ENCODE measurements at places on chromosomes 4 and X. TPM values are rescaled to one million over a fixed set of nuclear protein-coding genes. Genes with fewer than 3 reads are reported as not detected.

Gene FSTL5
- total RNA-seq: not detected

Gene CFP
- 180 TPM for total RNA-seq

Gene EFHC2
- 1.4 TPM for total RNA-seq

Gene FDCSP
- total RNA-seq: 2.8 TPM

Gene LNX1
- total RNA-seq: not detected

Gene APBB2
- total RNA-seq: 49.2 TPM

Gene NIPAL1
- total RNA-seq: 0.12 TPM

- H3K27me3 ChIP-seq: no peaks in the 10 kb centered on the region
- peak overlapping the region; percentile 98 for H3K27ac ChIP-seq
- DNase-seq: no peak
- peaks cover 52% of the 10 kb centered on the region for H3K4me1 ChIP-seq
- peak overlapping the region; percentile 77 for H3K4me3 ChIP-seq
These were observed 1.7 kb upstream of the CNOT6L start for GRCh38 chr4:77820649-77821561.

DNA sequence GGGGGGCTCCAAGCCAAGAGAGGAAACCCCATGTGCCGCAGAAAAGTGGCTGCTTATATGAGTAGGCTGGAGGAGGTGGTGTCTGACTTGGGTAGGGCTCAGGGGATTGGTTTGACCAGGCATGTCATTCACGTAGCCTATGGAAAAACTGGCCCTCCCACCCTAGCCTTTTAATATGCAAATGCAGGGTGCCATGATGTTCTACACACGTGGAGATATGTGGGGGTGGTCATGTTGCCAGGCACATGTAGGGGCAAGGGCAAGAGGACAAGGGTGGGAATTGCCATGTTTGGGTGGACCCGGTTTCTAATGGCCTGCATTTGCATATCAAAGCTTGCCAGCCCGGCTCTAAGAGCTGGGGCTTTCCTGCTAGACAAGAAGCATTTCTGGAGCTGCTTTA is 86.9 kb upstream of the SHISA3 start:
- H3K4me1 ChIP-seq: no peaks in the 10 kb centered on the region
- H3K27ac ChIP-seq: no peak overlapping the region
- no peaks in the 10 kb centered on the region for H3K27me3 ChIP-seq
- H3K36me3 ChIP-seq: no peaks in the 10 kb centered on the region

DNA sequence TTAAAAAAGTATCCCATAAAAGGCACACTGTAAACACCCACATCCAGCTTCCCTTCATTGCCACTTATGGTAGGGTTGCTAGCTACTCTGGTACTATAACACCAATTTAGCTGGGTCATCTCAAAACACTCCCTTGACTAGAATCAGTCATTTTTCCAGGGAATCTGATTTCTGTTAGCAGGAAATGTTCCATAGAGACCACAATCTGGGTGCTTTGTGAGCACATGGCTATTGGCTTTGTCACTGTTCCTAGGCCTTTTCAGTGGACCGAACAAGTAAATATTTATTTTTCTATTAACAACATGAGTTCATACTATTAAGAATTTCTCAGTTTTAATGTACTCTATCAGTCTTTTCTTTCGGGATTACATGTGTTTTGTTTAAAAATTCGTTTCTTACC is 404.7 kb upstream of the GNPDA2 start:
- H3K4me1 ChIP-seq: no peaks in the 10 kb centered on the region
- H3K4me3 ChIP-seq: no peak overlapping the region
- no peaks in the 10 kb centered on the region for H3K36me3 ChIP-seq
- H3K27ac ChIP-seq: no peak overlapping the region
- DNase-seq: no peak

GRCh38 chr4:13989501-13989900 is 362.0 kb upstream of the BOD1L1 start:
- H3K27me3 ChIP-seq: no peaks in the 10 kb centered on the region
- no peaks in the 10 kb centered on the region for H3K4me1 ChIP-seq
- H3K27ac ChIP-seq: no peak overlapping the region

GRCh38 chr4:40710484-40711254 is 39.1 kb upstream of the NSUN7 start:
- DNase-seq: no peak
- H3K27me3 ChIP-seq: no peaks in the 10 kb centered on the region
- no peak overlapping the region for H3K4me3 ChIP-seq
- no peaks in the 10 kb centered on the region for H3K4me1 ChIP-seq

GRCh38 chrX:19640693-19641374 is 125.5 kb upstream of the MAP3K15 start:
- no peak for DNase-seq
- H3K27ac ChIP-seq: no peak overlapping the region
- peaks cover 14% of the 10 kb centered on the region for H3K36me3 ChIP-seq
- no peaks in the 10 kb centered on the region for H3K27me3 ChIP-seq
- peaks cover 21% of the 10 kb centered on the region for H3K4me1 ChIP-seq

GRCh38 chr4:130178106-130178505 is 1082.2 kb downstream of the C4orf33 start:
- DNase-seq: no peak

DNA sequence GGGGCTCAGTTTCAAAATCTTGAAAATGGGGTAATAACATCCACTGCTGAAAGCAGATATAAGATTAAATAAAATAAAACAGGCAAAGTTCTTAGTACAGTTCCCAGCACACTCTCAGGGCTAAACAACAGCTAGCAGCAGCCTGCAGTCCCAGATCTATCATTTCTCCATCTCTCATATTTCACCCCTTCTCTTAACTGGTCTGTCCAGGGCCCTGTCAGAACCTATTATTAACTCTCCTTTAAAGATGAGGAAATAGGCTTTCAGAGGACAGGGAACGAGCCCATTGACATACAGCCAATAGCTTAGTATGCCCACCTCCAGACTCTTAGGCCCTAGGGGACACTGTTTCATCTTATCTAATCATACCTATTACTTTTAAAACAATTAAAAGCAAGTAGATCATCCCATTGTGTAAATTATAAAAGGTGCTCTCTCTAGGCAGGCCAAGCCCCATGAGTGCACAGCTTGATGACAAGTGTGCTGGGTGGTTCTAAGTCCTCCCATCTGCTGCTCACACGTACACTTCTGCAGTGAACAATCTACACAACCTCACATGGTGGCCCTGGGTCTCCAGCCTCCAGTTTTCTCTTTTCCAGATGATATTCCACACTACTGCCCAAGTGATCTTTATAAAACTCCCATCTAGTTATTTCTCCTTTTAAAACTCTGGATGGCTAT is 119.0 kb downstream of the APBB2 start:
- H3K4me3 ChIP-seq: no peak overlapping the region
- no peak for DNase-seq
- H3K4me1 ChIP-seq: no peaks in the 10 kb centered on the region
- no peak overlapping the region for H3K27ac ChIP-seq
- H3K27me3 ChIP-seq: no peaks in the 10 kb centered on the region

GRCh38 chr4:56641494-56642051 is 39.5 kb downstream of the HOPX start:
- no peak overlapping the region for H3K27ac ChIP-seq
- H3K36me3 ChIP-seq: no peaks in the 10 kb centered on the region
- H3K27me3 ChIP-seq: no peaks in the 10 kb centered on the region
- DNase-seq: no peak

- no peak overlapping the region for H3K4me3 ChIP-seq
- no peaks in the 10 kb centered on the region for H3K36me3 ChIP-seq
- no peak overlapping the region for H3K27ac ChIP-seq
- H3K27me3 ChIP-seq: no peaks in the 10 kb centered on the region
- no peaks in the 10 kb centered on the region for H3K4me1 ChIP-seq
These were observed 16.0 kb downstream of the MEPE start for GRCh38 chr4:87848622-87849351.

DNA sequence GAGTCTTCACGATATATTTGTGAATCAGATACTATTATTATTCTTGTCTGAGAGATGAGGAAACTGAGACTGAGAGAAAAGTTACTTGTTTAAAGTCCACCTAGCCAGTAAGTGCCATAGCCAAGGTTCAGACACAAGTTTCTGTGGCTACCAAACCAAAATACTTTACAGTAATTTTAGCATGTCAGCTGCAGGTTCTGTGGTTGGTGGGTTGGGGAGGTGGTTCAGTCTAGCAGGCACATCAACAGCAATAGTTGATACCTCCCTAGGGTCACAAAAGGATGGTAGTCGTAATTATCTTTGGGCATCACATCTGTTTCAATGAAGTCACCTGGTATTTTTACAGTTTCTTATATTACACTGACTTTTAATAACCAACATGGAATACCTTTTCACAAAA is 35.6 kb upstream of the EDA2R start:
- H3K4me3 ChIP-seq: no peak overlapping the region
- H3K36me3 ChIP-seq: no peaks in the 10 kb centered on the region
- DNase-seq: no peak
- no peaks in the 10 kb centered on the region for H3K4me1 ChIP-seq
- H3K27me3 ChIP-seq: no peaks in the 10 kb centered on the region
- H3K27ac ChIP-seq: no peak overlapping the region

- no peaks in the 10 kb centered on the region for H3K27me3 ChIP-seq
- no peak overlapping the region for H3K27ac ChIP-seq
- H3K36me3 ChIP-seq: no peaks in the 10 kb centered on the region
- no peak overlapping the region for H3K4me3 ChIP-seq
These were observed 38.3 kb downstream of the DCTD start for GRCh38 chr4:182878633-182879495.

DNA sequence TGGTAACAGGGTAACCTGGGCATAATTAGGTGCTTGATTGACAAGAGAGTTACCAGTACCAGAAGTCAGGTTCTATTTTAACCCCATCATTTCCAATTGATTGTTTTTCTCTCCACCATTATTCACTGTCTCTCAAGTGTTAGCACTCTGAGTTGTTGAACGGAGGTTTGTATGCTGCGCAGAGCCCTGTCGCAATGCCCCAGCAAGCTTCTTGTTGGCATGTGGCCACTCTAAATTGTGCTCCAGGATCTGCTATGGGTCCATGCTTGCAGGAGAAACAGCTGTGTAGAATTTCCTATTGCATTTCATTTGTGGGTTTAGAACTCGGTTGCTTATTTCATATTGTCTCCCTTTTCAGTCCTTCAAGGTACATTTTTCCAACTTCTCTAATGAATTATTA is 98.2 kb downstream of the KLHL8 start:
- H3K27ac ChIP-seq: no peak overlapping the region
- peaks cover 6% of the 10 kb centered on the region for H3K36me3 ChIP-seq
- H3K27me3 ChIP-seq: no peaks in the 10 kb centered on the region
- H3K4me3 ChIP-seq: no peak overlapping the region

GRCh38 chr4:48270951-48271473 is 1.4 kb upstream of the TEC start:
- DNase-seq: no peak
- H3K4me3 ChIP-seq: no peak overlapping the region
- no peaks in the 10 kb centered on the region for H3K27me3 ChIP-seq
- H3K27ac ChIP-seq: no peak overlapping the region
- peaks cover 18% of the 10 kb centered on the region for H3K4me1 ChIP-seq
- no peaks in the 10 kb centered on the region for H3K36me3 ChIP-seq

DNA sequence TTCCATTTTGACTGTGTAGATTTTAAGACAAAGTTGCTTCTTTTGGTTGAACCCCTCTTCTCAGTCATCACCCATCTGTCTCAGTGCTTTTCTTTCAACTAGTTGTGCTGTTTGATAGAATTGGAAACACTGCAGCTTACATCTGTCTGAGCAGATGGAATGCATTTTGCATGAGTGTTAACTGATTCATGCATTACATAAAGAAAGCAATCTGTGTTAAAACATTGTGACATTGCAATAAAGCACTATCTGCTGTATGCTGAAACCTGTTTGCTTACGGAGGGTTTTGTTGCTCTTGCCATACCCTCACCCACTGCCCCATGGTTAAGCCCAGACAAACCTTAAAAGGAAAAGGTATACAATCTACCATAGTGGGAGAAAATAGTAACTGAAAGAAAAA is 47.4 kb downstream of the NRK start:
- H3K27ac ChIP-seq: no peak overlapping the region
- no peaks in the 10 kb centered on the region for H3K27me3 ChIP-seq

DNA sequence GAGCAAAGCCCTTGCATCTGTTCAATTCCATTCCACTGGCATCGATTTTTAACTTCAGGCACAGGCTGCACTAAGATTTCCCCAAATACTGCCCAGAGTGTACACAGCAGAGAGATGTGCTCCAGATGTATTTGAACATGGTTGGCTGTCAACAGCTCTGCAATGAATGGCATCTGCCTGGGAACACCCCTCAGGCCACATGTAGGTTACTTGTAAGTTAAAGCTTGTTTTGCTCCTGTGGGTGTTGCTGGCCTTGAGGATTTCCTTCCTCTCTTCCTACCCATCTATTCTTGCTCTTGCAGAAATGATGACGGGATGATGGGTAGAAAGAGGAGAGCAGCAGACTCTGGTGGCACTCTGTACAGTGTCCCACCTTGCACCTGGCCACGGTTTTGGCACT is 69.3 kb upstream of the HELT start:
- no peak for DNase-seq
- H3K27ac ChIP-seq: no peak overlapping the region
- H3K4me1 ChIP-seq: no peaks in the 10 kb centered on the region
- H3K27me3 ChIP-seq: no peaks in the 10 kb centered on the region

DNA sequence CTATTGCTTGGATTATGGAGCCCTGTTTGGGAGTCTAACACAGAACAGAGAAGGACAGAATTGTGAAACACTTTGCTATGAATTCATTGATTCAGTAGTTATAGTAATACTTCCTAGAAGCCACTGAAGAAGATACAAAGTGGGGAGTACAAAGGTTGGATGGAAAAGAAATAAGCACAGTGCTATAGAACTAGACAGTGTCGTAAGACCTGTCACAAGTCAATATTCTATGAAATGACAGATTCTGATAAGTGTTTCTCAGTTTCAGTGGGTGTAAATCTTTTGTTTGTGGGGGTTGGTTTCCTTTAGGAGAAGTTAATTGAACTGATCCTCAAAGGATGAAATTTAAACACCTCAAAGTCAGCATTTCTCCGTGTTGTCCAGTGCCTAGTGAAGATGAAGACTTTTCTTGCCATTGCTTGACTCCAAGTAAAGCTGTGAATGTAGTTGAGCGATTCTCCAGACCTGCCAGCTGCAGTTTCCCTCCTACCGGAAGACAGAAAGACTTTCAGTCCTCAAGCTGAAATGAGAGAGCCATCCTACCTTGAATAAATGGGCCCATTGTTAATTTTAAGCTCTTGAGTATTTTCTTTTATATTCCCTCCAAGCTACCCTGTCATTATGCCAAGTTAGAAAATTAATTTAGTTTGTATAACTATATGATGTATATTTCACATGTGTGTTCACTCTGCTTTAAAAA is 7.9 kb downstream of the PDLIM5 start:
- no peak overlapping the region for H3K27ac ChIP-seq
- H3K4me1 ChIP-seq: peaks cover 12% of the 10 kb centered on the region
- H3K27me3 ChIP-seq: no peaks in the 10 kb centered on the region
- peaks cover 23% of the 10 kb centered on the region for H3K36me3 ChIP-seq

DNA sequence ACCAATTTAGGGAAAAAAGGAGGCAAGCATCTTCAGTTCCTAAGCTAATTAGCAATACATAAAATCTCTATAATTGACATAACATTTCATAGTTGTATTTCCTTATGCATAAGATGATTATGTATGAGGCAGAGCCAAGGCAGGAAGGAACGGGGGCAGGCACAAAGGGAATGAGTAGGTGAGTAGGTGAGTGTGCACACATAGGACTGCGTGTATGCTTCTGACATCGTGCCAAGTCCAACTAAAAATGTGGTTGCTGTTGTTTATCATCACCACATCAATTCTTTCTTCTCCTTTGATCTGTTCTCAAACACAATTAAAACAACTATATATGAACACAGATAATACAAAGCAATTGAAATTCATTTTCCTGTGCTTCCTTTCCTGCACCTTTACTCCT is 131.2 kb downstream of the UNC5C start:
- no peaks in the 10 kb centered on the region for H3K27me3 ChIP-seq
- no peak overlapping the region for H3K4me3 ChIP-seq
- H3K36me3 ChIP-seq: no peaks in the 10 kb centered on the region
